ENCODE measurements at places on chromosomes 5 and 9.

DNA sequence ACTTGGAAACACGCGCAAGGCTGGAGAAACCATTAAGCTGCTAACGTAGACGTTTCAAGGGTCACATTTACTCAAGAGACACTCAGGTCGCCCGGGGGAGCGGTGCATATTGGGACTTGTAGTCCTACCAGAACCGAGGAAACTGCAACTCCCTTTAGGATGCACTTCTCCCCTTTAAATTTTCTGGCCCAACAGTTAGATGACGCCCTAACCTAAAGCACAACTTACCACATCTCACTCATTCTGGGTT lies 384 bp upstream of the DMXL1 start:
- DNase-seq: no peak

DNA sequence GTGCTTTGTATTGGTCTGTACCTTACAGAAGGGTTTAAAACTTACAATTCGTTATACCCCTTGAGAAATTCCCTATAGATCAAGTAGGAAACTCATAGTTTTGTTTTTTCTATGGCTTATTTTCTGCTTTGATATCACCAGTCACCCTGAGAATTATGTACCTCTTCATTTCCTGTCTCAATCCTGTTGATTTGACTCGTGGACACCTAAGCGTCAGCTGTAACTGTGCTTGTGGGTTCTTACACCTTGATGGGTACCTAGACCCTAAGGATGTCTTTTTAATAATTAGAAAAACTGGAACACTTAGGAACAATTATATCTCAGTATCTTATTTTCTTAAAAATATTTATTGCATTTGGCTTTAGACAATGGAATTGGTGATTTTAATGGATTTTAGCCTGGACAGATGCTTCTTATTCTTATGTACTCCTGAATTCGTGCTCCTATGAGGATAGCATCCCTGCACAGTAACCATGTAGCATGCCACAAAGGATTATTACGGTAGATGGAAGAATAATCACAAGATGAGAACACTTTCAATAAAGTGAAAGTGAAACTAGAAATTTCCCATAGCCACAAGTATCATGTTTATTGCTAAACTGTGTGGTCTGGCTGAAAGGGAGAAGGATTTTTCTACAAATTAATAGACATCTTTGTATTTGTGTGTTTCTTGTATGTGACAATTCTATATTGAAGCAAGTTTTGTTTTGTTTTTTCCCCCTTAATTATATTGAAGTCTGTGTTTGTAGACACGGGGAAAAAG lies 1920.3 kb upstream of the WWC1 start:
- no peak for DNase-seq

- DNase-seq: no peak
Observed at GRCh38 chr5:77852514-77853352, 76.6 kb upstream of the TBCA start.

GRCh38 chr9:27520986-27521385 lies 3.1 kb upstream of the IFNK start:
- no peak for DNase-seq

DNA sequence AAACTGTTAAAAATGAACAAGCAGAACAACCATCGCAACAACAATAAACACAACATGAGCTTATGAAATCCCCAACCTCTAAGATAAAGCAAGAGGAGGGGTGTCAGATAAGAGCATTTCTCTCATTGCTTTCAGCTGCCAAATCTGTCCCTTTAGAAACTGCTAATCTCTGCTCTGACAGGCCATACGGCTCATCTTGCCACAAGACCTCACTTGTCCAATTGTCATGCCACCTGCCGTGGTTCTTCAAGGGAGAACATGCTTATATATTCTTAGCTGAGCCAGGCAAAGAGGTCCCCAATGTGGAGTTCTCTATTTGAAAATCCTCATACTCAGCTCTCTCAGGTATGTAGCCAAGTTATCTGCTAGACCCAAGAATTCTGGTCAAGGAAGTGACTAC lies 405.0 kb upstream of the TNC start:
- DNase-seq: no peak

DNA sequence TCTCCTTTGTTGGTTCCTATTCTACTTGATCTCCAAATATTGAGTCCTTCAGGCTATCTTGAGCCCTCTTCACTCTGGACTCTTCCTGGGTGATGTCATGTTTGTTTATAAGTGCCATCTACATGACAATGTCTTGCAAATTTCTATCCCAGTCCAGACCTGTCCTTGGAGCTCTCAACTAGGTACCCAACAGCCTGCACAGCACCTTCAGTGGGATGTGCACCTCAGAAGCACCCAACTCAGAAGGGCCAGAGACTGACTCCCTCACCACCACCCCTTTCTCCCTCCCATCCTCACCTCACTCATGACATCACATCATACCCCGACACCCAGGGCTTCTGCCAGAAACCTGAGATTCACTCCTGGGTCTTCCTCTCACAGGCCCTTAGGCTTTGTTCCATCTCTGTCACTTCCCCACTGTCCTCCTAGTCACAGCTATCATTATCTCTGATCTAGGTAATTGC lies 14.4 kb downstream of the TXN start:
- no peak for DNase-seq

- no peak for DNase-seq
Observed at GRCh38 chr5:94366811-94367210, 251.6 kb downstream of the KIAA0825 start.

DNA sequence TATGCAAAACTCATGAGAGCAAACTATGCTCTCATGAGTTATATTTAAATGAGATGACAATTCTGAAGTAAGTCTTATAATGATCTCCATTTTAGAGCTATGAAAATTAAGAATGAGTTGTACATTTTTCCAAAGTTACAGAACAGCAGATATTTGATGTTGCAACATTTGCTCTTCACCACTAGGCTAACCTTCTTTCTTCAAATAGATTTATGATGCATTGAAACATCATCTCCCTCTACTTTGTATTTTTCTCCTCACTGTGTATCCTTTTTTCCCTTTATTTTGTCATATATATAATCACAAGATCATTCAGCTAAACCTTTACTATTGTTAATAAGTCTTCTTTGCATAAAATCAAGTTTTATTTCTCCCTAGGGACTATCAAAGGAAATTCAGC lies 497.7 kb upstream of the TYRP1 start:
- no peak for DNase-seq

DNA sequence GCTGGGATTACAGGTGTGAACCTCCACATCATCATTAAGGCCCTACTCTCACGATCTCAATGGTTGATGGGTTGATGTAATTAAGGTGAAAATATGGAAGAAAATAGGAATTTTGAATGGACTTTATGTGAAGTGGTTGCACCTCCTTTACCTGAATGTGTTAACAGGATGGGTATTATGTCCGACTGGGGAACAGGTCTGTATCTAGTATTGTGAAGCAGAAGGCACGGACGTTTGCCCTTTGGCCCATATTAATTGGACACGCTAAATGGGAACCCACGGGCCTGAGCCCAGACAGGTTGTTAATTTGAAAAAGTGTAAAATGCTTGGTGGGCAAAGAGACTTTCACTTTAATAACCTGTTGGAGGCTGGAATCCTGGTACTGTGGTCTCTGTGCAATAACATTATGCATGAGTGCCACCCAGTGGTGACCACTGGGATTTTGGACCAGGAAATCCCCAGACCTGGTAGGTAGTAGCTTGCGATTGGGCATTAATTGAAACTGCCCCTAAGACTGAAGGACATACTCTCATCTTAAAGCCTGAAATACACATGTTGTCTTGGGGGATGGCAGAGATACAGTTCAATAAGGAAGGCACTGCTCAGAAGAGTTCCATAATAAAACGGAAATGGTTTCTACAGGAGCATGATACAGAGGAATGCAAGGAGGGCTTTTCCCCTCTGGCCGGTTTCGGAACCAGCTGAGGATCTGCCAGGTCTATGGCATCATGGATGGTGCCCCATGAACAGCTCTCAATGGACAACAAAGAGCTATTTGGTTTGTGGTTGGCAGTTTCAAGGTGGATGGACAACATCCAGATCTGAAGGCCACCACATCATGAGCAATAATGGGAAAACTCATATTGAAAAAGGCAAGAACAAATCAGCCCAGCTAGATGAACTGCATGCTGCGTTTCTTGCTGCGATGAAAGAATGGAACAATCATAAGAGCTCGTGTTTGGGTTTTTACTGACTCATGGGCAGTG lies 26.2 kb upstream of the BICD2 start:
- DNase-seq: peak; percentile 53

GRCh38 chr9:133274236-133275104 lies 531 bp downstream of the ABO start:
- DNase-seq: no peak

DNA sequence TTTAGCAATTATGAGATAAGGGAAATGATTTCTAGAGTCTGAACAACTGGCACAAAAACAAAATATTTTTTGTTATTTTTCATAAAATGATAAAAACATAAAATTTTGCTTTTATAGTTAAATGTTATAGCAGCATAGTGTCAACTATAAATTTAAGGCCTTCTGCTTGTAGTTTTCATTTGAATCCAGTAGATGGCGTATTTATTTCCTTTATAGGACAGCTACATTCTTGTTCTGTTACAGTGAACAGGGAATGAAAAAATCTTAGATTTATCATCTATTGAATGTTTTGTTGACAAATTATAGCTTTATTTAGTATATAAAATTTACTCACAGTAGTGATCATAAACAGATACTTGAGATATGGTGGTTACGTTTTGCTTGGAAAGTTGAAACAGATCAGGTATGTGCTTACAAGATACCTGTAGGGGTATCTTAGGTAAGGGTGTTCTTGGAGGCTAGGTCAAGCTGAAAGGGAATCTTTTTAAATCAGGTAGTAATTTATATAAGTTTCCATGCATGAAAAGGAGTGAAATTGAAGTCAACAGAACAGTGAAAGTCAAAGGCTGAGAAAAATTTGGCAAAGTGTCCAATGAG lies 239.3 kb upstream of the GRIN3A start:
- no peak for DNase-seq

DNA sequence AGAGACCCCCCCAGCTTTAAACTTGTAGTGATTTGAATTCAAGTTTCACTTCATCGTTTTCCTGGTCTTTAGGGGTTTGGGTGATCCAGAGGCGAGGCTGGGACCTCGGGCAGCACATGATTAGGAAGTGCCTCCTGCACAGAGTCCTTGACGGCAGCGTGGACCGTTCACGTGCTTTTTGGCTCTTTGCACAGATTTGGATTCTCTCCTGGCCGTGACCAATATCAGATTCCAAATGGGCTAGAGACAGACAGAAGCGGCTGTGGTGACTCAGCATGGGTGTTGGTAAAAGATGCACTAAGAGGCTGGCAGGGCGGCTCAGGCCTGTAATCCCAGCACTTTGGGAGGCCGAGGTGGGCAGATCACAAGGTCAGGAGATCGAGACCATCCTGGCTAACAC lies 117.2 kb upstream of the CACNA1B start:
- no peak for DNase-seq

Data from smooth muscle cell of the brain vasculature (primary cell).